ENCODE measurements at places on chromosomes 4 and X.

- no peak for DNase-seq
Observed at GRCh38 chrX:105650577-105650976, 171.8 kb upstream of the NRK start.

DNA sequence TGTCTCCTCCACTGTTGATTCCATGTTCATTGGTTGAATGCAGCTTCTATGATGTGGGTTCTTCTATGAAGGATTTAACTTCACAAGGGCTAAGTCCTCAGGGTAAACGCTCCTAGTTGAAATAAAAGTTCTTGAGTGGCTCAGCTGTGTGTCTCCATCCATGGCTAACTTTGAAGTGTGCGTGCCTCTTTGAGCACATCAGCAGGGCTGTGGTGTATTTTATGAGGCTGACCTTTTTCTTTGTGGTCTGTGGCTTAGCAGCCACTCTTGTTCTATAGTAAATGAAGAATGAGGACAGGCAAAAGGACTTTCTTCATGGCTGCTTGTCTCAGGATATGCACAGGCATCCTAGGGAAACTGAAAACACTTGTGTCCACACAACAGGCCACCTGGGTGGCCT, 88.5 kb downstream of the KIT start:
- DNase-seq: no peak

- DNase-seq: no peak
Observed at GRCh38 chr4:119894650-119895208, 171.9 kb downstream of the MAD2L1 start.

DNA sequence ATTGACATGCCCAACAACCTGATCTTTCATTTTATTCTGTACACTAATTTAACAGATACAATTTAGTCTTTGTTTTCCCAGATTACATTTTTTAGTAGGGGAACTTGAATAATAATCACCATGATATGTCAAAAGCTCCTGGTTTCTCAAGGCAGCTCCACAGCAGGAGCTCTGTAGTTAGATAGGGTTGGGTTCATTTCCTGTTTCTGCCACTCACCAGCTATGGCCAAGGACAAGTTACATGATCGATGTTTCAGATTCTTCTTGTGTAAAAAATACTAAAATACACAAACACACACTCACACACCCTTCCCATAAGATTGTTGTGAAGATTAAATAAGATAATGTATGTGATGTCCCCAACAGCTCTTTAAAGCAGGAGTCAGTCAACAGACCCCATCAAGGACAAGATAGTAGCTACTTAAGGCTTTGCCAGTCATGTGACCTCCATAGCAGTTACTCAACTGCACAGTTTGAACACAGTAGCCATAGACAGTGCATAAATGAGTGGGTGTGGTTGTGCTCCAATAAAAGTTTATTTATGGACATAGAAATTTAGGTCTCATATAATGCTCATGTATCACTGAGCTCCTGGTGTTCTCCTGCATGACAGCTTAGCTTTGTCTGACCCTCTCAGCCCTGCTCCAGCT, 18.4 kb downstream of the GUCY1A1 start:
- no peak for DNase-seq

- DNase-seq: no peak
Observed at GRCh38 chr4:85475631-85476233, 782 bp downstream of the ARHGAP24 start.

DNA sequence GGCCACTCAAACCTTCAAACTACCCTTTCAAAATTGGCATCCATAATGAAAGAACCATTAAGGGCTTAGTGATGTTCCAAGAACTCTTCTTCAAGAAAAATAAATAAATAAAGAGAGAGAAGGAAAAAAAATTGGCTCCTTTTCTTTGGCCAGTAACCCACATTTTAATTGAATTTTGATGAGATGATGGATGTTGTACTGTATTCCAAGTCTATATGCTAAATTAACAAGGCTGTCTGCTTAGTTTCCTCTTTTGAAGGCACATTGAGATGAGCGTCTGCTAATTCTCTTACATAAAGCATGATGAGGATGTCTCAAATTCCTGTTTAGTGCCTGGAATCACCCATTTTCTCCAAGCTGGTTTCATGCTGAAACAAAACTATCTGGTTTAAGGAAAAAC, 33.4 kb downstream of the PHOX2B start:
- no peak for DNase-seq

GRCh38 chr4:70938086-70938485, 35.9 kb downstream of the MOB1B start:
- DNase-seq: no peak

DNA sequence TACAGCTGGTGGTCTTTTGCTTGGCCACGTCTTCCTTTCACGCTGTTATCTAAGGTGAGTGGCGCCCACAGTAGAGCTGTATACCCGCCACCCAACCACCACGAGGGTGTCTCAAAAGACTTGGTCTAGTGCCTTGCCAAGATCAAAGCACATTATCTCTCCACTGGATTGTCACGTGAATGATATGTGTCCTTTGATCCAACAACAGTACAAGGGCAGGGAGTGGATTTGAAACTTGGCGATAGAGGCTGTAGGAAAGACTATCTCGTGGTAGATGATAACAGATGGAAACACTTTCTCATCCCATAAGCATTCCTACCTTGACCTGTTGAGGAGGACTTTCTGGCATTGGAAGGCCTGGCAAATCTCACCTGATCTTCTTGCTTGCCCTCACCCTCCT, 37.7 kb upstream of the BCLAF3 start:
- no peak for DNase-seq

DNA sequence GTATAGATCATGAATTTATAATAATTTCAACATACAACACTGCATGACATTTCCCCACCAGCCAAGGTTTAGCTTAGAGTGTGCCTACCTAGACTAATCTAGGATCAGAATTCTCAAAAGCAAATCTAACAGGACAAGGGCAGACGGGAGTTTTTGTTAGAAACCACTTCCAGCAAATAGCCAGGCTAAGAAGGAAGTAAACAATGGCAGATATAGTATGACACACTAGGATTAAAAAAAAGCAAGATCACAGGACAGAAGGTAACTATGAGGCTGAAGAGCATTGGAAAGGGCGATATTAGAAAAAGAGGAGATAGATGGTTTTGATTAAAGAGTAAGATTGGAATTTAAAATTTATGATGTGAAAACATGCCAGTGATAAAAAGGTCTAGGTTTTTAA, 124.8 kb downstream of the LRBA start:
- no peak for DNase-seq

DNA sequence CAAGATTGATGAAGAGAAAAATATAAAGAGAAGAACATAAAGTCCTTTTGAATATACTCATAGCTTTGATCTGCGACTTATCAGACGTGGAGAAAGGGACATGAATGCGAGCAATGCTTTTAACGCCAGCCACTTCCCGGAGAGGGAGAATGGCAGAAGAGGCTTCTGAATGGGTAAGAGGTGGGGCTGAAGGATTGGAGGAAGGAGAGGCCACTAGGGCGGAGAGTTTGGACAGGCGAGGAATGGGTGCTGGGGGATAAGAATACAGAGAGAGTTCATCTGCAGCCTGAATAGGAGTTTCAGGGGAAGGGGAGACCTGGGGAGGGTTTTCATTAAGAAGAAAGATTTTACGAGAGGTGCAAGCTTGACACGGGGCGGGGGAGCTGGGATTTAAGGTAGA, 2534.9 kb downstream of the PCDH7 start:
- DNase-seq: no peak

- no peak for DNase-seq
Observed at GRCh38 chr4:6049278-6049677, 31.0 kb upstream of the C4orf50 start.

DNA sequence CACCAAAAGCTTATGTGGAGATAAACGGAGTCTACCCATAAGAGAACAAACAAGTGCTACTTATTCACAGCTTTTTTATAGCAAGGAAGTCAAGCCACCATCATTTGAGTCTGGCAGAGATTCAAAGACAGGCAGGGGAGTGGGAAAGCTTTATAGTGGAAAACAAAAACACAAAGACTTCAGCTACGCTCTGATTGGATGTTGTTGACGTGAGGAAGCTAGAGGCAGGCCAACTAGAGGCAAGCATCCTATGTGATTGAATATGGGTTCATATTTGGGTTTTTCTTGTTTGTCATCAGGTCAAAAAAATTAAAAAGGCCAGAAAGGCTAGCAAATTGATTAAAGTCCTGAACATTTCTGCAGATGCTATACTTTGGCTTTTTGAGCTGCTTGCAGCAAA, 719 bp upstream of the TCEAL4 start:
- DNase-seq: no peak

DNA sequence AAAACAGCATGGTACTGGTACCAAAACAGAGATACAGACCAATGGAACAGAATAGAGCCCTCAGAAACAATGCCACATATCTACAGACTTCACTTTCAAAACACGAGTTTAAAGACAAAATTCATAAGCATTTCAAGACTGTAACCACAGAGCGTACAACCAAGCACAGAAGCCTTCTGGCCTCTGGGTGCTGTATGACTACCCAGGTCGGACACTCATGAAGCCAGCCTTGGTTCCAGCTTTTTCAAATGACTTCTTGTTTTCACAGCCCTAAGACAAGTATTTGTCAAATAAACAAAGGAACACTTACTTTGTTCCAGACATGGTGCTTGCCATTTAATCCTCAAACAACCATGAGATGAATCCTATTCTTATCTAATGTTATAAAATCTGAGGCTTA, 536.1 kb upstream of the NR3C2 start:
- DNase-seq: no peak

DNA sequence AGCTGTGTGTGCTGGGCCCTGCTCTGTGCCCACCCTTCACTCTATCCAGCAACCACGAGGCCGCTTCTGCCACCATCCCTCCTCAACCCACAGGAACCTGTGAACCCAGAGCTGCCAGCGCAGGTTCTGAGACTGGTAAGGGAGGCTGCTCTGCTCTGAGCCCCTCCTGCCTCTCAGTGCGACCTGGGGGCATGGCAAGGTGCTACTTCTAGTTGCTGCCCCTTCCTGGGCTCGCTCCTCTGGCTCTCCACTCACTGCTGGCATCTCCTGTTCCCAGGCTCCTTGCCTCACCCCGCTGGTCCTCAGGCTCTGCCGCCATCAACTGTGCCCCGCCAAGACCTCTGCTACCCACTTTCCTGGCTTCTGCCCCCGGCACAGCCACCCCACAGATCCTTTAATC, 39.3 kb downstream of the RNF212 start:
- DNase-seq: no peak

GRCh38 chrX:12672367-12673106, 118.7 kb upstream of the PRPS2 start:
- no peak for DNase-seq

DNA sequence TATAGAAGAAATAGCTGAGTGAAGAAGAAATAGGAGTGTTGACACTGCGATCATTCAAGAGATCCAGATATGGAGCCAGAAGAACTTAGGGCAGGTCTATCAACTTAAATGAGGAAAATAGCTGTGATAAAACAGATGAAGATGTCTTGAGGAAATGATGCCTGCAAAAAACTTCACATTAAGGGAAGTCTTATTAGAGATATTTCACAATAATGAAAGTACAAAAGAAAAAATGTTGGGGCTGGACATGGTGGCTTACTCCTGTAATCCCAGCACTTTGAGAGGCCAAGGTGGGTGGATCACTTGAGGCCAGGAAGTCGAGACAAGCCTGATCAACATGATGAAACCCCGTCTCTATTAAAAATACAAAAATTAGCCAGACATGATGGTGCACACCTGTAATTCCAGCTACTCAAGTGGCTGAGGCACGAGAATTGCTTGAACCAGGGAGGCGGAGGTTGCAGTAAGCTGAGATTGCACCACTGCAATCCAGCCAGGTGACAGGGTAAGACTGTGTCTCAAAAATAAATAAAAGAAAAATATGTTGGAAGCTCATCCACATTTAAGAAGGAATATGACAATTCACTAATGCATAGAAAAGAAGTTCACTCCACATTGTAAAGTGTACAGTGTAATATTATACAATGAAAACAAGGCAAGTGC, 56.3 kb downstream of the PKD2 start:
- DNase-seq: no peak

GRCh38 chr4:98203332-98204235, 57.6 kb upstream of the RAP1GDS1 start:
- DNase-seq: no peak

GRCh38 chrX:123518791-123519190, 214.1 kb downstream of the THOC2 start:
- no peak for DNase-seq

- DNase-seq: no peak
Observed at GRCh38 chrX:85243761-85244449, at the start of the genes SATL1 and ZNF711. Gene SATL1 (minus strand): TSS chrX:85243779. CDS start chrX:85108968, 134,811 bp downstream. Gene ZNF711 (plus strand): TSS chrX:85243991. CDS start chrX:85247573, 3,582 bp downstream.

GRCh38 chr4:6613676-6614651, 26.5 kb upstream of the MRFAP1 start:
- DNase-seq: no peak

- no peak for DNase-seq
Observed at GRCh38 chr4:24927049-24927448, 14.2 kb upstream of the CCDC149 start.

GRCh38 chr4:153469031-153469430, 2.9 kb downstream of the TMEM131L start:
- no peak for DNase-seq

DNA sequence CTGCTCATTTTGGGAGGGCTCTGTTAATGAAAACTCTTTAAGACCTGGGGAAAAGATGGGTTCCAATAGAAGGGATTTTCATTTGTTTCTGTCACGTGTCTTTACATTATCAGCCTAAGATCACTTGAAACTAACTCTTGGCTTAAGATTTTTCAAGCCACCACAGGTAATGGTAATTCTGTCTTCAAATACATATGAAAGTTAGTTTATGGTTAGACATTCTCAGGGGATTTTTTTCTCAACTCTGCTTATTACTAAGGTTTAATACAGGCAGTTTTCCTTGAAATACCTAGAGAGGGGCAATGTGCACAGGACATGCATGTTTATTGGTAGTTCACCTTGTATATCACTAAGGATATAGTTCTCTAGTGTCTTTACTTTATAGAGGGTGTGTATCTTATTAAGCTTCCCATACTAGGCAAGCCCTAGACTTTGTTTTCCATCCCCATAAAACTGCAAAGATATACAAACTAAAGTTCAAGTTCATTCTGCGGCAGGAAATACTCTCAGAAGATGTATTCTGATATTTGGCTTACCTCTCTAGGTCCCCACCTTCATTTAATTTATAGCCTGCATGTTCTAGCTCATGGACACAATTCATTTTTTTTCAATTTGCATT, 38.2 kb upstream of the MYOZ2 start:
- no peak for DNase-seq

GRCh38 chr4:31715302-31715701, 995.1 kb downstream of the PCDH7 start:
- no peak for DNase-seq

DNA sequence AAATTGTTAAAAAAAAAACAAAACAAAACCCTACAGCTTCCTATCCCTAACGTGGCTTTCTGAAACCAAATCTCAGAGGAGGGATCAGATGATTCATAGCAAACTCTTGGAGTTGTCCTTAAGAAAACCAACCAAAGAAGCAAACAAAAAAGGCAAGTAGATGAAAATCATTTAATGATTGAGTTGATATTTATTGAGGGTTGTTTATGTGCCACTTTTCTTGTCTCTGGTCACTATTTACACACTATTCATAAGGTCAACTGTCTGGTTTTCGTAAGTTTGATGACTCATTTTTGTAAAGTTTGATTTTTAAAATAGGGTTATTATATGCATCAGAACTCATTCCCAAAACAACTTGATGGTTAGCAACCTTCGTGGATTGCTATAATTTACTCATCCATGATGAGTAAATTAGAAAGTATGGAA, 133.4 kb downstream of the UNC5C start:
- no peak for DNase-seq

- no peak for DNase-seq
Observed at GRCh38 chrX:69988955-69989394, 60.8 kb downstream of the AWAT2 start.

GRCh38 chrX:123846577-123847038, 13.2 kb upstream of the XIAP start:
- no peak for DNase-seq
